ENCODE measurements at places on chromosomes 16 and 17.

DNA sequence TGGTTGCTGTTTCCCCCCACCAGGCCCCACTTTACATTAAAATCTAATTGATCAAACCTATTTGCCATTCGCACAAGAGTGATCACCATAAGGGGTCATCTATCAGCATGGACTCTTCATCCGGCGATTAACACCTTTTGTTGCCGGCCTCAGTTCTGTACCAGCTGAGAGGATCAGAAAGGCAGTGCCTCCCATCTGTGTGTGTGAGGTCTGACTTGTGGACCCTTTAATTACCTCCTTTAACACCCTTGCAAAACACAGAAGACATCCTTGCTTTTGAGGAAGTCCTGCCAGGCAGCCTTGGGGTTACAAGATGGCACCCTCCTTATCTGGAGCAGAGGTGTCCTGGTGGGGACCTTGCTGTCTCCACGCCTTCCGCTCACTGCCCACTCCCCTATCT lies 77.2 kb upstream of the IRX3 start:
- DNase-seq: no peak

DNA sequence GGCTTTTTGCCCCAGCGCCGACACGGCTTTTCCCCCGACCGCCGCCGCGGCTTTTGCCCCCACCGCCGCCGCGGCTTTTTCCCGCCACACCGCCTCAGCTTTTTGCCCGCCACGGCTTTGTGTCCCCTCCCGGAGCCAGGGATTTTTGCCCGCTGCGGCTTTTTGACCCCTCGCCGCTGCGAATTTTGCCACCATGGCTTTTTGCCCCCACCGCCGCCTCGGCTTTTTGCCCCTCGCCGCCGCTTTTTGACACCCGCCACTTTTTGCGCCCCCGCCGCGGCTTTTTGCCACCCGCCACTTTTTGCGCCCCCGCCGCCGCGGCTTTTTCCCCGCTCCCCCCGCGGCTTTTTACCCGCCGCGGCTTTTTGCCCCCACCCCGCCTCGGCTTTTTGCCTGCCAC lies 1342.5 kb downstream of the TP53TG3F start:
- no peak for DNase-seq

DNA sequence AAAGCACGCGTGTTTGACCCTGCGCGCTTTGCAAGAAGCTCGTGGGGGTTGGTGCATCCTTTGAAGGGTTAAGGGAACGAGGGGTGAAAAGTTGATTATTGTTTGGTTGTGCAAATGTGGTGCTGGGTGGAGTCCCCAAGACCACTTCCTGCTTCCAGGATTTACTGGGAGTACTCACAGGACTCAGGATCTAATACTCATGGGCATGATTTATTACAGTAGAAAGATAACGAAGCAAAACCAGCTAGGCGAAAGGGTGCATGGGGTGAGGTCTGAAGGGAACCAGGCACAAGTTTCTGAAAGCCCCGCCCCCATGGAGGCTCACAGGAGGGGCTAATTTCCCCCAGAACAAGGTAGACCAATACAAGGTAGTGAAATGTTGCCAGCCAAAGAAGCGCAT lies 58.8 kb downstream of the RPTOR start:
- no peak for DNase-seq

- DNase-seq: no peak
These were observed 646.1 kb downstream of the CDH11 start for GRCh38 chr16:64475627-64476351.

GRCh38 chr16:50308237-50308965 lies 42.0 kb downstream of the ADCY7 start:
- no peak for DNase-seq

- DNase-seq: peak; percentile 65
These were observed 158.6 kb upstream of the CHMP6 start for GRCh38 chr17:80832888-80833583.

GRCh38 chr16:1042866-1043265 lies 29.7 kb upstream of the SSTR5 start:
- no peak for DNase-seq

DNA sequence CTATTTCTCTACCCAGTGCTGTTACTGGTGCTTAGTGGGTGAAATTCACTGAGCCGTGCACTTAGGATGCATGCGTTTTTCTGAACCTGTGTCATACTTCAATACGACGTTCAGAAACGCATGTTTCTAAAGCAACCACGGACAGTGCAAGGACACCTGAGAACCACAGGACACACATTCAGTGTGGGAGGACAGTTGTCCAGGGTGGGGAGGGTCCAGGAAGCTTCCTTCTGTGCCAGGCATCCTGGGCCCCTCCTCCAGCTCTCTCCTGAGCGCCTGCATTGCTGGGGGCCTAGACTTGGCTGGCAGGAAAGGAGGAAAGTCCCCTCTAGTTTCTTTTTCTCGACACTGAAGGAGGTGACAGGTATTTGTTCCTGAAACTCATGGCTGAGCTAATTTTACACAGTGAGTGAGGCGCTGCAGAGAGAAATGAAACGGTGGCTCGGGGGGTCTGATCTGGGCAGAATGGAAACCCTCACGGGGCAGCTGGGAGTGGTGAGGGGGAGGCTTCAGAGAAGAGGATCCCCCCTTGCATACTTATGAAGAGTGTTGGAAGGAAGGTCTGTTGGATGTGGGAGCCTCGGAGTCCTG lies 89.9 kb downstream of the IRF8 start:
- no peak for DNase-seq
